ENCODE measurements at places on chromosomes 12 and 14. TPM values are rescaled to one million over a fixed set of nuclear protein-coding genes. Genes with fewer than 3 reads are reported as not detected.

REP15 gene
- total RNA-seq = 1.5 TPM

SYNDIG1L gene
- not detected for total RNA-seq

SLC10A1 gene
- total RNA-seq = not detected

NRL gene
- total RNA-seq = 0.45 TPM

SYNE3 gene
- 4.5 TPM for total RNA-seq

FITM1 gene
- total RNA-seq = 0.27 TPM

KRT85 gene
- not detected for total RNA-seq

MIPOL1 gene
- 17.5 TPM for total RNA-seq

PRH2 gene
- total RNA-seq = not detected

LRRC43 gene
- total RNA-seq = 0.72 TPM

MANSC4 gene
- total RNA-seq = not detected

PTPRO gene
- not detected for total RNA-seq

STAC3 gene
- 0.19 TPM for total RNA-seq

TPPP2 gene
- total RNA-seq = not detected

NCOR2 gene
- 33.2 TPM for total RNA-seq

NAV3 gene
- 25.7 TPM for total RNA-seq

LIN7A gene
- total RNA-seq = 0.18 TPM

KRT73 gene
- not detected for total RNA-seq

Measured in endothelial cell of coronary artery (primary cell).